CD4-positive, alpha-beta T cell treated with Interleukin-6 at 100 ng/mL for 8 hours (primary cell): ENCODE measurements at places on chromosomes 7 and 10.

DNA sequence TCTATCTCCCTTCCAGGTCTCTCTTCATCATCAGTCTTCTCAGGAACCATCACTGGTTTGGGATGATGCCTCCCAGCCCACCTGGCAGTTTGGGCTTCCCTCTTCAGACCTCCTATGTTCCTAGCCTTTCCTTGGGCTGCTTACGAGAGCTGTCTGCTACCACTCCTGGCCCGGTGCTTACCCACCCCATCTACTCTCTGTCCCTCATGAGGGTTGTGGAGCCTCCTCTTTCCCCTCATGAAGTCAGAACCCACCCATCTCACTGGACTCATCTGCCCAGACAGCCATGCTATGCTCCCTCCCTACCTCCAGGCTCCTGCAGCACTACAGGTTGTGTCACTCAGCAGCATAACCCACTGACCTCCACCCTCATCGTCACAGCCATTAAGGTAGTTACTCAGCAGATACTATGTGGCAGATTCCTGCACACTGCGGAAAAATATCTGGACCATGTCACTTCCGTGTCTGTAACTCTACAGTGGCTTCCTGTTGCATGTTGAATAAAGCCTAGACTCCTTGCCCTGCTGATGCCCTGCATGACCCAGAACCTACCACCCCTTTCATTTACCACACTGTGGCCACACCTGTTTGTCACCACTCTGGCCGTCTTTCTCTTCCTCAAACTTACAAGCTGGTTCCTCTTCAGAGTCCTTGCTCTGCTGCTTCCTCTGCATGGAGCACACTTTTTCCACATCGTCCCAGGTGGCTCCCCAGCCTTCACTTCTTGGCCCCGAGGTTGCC is 2.0 kb downstream of the DBNL start:
- peak; percentile 34 for DNase-seq

DNA sequence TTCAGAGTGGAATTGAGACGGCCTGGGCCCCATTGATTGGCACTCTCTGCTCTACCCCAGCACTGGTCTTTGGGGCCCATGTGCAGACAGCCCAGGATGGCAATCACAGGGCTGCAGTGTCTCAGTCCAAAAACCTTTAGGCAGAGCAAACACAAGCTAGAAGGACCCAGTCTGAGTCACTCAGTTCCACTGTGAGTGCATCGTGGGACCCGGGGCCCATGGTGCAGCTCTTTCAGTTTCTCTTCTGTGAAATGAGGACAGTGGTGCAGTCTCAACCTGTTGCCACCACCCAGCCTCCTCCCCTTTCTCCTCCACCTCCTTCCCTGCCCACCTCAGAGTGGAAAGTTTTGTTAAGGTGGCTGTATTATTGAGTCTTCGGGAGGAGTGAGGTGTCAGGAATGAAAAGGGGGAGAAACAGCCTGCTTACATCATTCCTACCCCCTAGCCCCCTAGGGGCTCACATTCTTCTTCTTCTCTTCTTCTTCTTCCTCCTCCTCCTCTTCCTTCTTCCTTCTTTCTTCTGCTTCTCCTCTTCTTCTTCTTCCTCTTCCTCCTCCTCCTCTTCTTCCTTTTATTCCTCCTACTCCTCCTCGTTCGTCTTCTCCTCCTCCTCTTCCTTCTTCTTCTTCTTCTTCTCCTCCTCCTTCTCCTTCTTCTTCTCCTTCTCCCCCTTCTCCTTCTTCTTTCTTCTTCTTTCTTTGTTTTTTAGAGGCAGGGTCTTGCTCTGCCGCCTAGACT is 19.5 kb upstream of the CARD11 start:
- peak; percentile 77 for DNase-seq

- DNase-seq = no peak
Observed at GRCh38 chr7:91266067-91266688, 1.9 kb downstream of the FZD1 start.

DNA sequence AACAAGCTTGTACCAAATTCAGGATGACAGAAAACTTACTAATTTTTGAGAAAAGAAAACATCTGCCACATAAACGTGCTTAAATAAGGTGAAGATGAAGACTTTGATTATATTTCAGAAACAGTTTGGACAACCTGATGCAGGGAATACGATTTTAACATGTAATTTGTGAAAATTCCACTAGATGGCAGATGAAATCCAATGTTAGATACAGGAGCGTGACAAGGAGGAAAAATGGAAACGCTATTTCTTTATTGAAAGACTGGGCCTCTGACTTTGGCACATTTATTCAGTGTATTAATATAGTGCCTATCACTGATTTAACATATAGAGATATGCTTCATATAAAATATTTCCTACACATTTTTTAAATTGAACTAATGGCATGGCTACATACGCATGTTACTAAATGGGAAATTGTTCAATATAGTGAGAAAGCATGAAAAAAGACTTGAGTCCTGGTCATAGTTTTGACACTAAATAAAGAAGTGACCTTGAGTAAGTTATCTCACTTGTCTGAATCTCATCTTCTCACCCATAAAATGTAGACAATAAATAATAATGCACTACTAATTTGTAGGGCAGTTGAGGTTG is 60.7 kb downstream of the CD36 start:
- DNase-seq = no peak

DNA sequence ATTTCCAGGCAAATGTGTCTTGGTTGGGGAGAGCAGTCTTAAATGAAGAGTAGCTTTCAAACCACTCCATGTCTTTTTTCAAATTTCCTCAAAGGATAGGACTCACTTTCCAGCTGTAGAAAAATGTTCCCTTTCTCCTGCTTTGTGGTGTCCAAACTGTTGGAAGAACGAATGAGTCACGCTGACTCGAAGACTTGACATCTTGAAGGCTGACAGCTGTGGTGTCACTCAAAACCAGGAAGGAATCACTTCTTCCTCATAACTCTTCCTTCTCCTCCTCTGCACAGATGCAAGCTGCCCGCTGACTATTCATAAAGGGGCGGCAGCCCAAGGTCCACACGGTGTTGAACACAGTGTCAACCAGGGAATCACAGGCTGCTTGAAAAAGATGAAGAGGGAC is 19.2 kb downstream of the PLA2G12B start:
- no peak for DNase-seq

- DNase-seq = no peak
Observed at GRCh38 chr10:86650151-86650550, 4.2 kb upstream of the OPN4 start.

- no peak for DNase-seq
Observed at GRCh38 chr10:13018171-13018570, 16.7 kb upstream of the CCDC3 start.

GRCh38 chr10:111560027-111560426 is 483.2 kb downstream of the ADRA2A start:
- no peak for DNase-seq

DNA sequence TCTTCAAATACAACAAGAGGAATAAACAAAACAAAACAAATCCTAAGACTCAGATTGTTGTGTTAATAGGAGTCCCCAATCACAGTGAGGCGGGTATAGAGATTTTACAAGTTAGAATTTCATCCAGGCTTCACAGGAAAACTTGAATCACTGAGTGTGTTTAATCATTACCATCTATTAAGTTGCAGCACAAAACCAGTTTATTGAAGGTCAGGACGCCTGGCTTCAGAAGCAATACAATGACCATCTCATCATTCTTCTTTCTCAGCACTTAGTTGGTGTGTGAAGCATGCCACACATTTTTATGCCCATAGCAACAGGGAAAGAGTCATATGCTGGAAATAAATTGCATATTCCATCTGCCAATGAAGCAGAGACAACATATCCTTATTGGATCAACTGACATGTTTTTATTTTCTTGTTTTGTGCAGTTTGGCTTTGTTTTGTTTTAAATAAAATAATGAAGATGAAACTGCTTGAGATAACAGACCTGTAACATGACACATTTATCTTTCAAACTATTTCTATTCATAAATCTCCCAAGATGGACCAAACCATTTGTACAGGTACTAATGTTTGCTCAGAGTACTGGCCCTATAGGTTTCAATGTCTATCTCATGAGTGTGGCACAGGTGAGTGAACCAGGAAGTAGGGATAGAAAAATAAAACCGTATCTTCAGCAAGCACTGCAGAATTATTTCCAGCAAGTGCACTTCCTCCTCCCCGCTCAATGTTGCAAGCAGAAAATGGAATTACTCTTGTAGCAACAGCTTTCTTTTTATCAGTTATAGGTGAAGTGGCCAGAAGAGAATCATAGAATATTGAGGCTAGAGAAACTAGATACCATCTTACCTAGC is 40.4 kb downstream of the TAC1 start:
- no peak for DNase-seq

- no peak for DNase-seq
Observed at GRCh38 chr7:28165961-28166955, 14.3 kb downstream of the JAZF1 start.

- no peak for DNase-seq
Observed at GRCh38 chr7:96244992-96245292, 77.0 kb downstream of the SLC25A13 start.

DNA sequence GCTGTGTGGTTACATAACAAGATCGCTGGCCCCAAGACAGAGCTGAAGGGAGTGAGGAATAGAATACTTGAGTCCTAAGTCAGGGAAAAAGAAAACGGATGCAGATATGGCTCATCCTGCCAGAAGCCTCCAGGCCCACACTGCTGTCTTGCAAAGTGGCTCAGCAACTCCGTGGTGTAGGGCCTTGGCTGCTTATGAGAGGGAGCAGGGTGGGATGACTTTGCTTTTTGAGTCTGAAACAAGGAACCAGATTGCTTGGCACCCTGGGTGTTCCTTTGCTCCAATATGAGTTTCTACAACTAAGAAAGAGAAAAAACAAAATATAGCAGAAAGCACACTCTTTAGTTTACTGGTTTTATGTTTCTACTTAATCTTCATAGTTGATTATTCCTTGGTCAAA is 193.8 kb upstream of the WDR11 start:
- DNase-seq = no peak

DNA sequence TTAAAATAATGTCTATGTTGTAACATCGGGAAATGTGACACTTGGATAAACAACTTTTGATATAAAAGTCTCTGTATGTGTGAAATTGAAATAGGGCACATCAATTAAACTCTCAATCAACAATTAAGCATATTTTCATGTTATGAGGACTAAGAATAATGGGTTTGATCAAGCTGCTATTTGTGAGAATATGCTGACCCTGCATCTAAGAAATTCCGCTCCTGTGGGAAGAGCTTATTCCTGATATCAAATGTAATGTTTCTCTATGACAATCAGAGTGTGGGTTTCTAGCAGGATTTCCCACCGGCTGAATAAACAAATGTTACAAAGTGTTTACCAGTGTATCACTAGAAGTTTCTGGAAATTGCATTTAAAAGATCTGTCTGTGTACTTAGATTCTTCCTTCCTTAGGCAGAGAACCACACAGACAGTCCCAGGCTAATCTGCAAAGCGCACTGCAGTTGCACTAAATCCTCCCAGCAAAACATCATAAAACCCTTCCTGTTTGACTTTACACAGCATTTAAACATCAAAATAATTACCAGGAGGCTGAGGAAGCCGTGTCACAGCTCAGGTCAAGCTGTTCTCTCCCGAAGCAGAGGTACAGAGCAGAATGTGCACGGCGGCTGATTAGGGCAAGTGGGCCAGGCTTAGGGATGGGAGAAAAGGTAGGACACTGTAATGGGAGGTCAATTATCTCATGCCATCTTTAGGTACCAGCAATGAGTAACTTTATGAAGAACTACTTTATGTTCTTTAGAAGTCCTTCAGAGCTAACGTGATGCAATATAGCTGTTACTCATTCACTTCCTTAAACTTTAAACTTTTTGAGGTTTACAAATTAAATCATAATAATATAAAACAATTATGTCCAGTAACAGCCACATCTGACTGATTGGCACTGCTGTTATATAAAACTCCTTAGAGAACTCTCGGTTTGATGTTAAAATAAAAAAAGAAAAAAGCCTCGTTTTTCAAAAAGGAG is 109.1 kb upstream of the CTTNBP2 start:
- DNase-seq = no peak

- no peak for DNase-seq
Observed at GRCh38 chr10:101814466-101815071, 3.7 kb downstream of the OGA start.

DNA sequence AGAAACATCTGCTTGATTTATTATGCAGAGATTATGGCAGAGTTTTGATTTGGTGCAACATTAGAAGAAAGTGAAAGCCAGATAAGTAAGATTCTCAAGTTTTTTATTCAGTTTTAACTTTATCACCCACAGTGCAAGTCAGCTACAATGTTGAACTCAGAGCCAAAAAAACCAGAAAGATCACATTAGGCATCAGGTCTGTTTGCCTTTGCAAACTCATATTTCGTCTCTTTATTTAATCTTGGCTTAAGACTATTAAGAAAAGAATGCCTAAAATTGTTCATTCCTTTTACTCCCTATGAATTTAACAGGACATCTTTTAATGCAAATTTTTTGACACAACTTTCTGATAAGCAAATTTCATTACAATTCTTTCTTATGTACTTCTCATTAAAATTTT is 76.0 kb upstream of the TMEM26 start:
- no peak for DNase-seq

DNA sequence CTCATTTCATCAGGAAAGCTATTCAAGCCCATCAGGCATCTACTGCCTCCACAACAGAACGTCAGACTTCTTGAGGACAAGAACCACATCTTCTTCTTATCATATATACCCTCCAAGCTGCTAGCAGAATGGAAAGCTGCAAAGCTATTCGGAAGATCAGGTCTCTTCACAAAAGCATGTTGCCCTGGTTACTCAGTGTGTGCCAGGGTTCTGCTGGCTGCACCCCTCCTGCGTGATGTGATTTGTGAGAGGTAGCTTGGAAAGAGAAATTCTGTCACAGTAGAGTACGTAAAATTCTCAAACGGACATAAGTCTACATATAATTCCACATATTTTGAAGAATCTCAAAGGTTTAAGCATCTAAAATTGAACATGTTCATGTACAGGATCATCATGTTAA is 681.7 kb downstream of the PARD3 start:
- DNase-seq = no peak

DNA sequence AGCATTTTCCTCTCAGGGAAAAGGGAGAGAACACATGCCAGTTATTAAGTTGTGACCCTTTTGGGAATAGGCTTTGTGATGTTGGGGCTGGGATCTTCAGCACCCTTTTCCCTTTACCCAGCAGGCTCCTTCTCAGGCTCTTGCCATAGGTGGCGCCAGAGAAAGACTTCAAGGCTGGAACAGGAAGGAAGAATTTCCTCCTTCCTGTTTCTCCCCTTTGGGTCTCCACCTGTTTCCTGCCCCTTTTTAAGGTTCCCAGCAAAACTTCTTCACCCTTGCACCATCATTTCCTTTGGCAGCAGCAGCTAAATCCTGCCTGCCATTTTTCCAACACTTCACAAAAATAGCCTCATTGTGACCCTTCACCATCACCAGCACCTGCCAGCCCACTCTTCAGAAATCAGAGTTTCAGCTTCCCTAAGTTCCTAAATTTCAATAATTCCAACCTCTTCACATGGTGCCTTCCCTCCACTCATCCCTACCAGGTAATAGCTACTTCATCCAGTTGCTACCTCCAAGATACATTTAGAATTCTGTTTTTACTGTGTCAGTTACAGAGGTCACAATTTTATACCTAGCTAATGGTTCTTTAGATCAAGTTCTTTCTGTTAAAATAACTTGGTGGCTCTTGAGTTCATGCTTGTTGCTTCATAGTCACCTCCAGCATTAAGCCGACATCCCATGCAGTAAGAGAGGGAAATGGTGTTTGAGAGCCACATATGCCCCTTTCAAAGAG is 22.4 kb upstream of the FOXK1 start:
- no peak for DNase-seq
